T-helper 22 cell (primary cell): ENCODE measurements at places on chromosomes 12 and 14.

DNA sequence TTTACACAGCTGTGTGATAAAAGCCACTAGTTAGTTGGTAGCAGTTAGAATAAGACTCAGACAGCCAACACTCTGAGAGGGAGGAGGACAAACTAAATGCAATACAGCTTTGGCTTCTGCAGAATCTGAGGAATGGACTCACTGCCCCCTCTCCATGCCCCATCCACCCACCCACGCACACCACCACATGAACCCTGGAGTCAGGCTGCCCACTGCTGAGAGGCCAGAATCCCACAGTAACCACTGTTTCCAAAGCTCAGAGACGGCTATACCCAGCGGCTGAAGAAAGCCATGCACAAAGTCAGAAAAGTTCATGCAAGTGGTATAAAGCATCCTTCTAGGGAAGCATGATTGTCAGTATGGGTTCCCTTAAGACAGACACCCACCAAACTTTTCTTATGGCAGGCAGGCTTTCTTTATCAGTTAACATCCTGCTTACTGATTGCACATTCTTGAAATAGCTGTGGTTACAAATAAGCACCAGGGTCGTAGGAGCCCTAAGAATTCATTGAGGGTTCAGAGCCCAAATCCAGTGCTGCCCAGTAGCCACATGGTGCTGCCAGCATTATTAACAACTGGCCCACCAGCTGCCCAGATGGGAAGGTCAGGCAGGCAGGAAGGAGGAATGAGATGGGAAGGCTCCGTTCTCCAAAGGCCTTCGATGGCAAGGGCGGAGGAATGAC, 61.5 kb downstream of the NT5DC3 start:
- DNase-seq = no peak

DNA sequence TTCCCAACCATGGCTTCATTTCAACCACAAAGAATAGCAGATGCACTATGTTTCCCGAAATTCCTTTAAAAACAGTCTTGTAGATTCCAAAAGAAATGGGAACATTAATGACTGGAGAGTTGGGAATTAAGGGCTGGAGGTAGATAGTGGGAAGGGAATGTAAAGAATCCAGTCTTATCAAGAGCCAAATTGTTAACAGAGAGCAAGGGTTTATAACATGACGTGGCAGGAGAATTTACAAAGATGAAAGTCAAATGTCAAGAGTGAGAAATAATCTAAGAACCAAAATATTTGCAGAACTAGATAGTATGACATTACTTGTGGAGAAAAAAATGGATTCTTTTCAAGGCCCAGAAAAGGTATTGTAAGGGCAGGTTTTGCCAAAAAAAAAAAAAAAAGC, 200.9 kb downstream of the GRIN2B start:
- DNase-seq = no peak

GRCh38 chr12:52690351-52691075, 10.3 kb upstream of the KRT1 start:
- DNase-seq = no peak

GRCh38 chr14:88668448-88669116, 105.7 kb downstream of the ZC3H14 start:
- DNase-seq = no peak

DNA sequence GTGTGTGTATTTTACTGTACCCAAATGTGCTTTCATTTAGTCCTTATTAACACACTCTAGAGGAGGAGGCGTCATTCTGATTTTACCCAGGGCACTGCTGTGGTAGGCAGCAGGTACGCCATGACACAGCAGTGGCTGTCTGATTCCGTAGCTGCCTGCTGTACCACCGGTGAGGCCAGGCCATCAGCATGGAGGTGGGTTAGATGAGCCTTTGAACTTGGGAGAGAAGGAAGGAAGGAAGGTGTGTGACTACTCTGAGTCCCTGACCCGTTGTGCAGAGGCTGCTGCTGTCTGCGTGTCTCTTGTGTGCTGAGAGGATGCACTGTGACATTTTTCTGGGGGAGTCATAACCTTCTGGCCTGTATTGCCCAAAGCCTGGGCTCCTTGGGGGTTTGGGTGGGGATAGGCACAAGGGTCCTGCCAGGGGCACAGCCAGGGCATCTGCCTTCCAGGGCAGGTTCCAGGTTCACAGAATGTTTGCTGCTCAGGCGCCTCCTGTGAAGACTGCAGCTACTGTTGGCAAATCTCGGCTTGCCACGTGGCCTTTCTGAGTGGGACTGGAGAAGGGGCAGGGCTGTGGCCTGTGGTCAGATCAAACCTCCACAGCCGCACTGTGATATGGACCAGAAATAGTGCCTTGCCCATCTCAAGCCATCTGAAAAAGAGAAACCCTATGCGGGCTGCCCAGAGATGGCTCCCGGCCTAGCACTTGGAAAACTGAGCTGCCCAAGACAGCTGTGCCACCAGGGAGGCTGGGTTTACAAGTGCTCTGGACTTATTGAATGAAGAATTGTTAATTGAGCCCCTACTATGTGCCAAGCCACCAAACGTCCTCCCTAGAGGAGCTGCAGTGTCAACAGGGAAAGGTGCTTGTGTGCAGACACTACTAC, 47.1 kb downstream of the MLXIP start:
- no peak for DNase-seq

DNA sequence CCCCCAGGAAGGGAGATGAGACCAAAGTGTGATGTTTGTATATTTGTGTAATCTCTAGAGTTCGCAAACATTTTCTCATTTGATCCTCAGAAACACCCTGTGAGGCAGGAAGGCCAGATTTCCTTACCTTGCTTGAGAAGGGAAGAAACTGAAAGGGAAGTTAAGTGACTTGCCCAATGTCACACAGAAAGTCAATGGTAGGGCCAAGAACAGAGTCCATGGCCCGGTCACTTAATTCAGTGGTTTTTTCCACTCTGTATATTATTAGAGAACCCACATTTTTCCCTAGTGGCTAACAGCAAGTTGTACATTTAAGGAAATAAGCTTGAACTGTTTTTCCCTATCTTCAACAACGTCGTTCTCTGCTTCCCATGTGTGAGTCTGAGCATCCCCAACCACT, 25.6 kb upstream of the CHPT1 start:
- no peak for DNase-seq

DNA sequence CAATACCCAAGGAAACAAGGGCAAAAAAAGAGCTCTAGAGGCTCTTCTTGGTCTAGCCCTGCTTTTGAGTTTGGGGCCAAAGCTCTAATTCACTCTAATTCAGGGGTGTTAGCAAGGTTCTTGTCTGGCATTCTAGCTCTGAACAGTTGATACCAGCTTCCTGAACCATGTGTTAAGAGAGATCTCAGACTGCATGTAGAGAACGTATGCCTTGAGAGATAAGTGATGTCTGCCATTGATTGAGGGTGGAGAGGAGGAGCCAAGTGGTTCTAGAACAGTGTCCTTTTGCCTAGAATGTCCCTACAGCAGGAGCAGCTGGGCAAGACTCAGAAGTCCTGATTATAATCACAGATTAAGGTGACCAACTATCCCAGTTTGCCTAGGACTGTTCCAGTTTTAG, 18.2 kb upstream of the POC1B start:
- DNase-seq = no peak
